ENCODE measurements at places on chromosomes 3 and 15.

- DNase-seq, result no peak
These were observed 355.6 kb downstream of the CNTN6 start for GRCh38 chr3:1448443-1448842.

GRCh38 chr3:166304584-166304983, 467.4 kb upstream of the BCHE start:
- no peak for DNase-seq

DNA sequence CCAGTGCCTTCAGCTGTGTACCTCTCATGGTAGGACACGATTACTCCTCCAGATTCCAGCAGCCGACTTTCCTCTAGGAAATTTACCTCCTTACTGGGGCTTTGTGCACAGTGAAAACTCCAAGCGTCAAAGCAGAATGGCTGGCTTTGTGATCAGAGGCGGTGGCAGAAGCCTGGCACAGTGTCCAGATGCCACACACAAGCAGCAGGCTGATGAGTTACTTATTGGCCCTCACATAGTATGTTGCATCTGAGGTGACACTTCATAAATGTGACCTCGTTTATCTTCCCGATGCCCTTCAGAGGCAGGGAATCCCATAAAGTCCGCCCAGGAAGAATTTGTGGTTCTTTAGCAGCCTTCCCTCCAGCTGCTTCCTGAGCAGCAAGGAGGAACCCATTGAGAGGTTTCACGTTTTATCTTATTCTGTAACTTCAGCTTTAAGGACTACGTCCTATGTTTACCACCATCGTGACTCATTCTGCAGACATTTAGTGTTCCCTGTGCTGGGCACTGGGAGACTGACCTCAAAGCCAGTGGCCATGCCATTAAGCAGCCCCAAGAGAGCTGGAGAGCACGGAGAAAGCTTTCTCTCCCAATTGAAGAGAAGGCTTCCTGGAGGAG, 107.1 kb upstream of the C15orf61 start:
- DNase-seq, result no peak

- DNase-seq, result no peak
These were observed 212.8 kb downstream of the EPHA3 start for GRCh38 chr3:89320186-89320585.

GRCh38 chr3:31373681-31374080, 159.0 kb upstream of the STT3B start:
- DNase-seq, result no peak

- DNase-seq, result no peak
These were observed 171.1 kb downstream of the ZBBX start for GRCh38 chr3:167209011-167209410.

DNA sequence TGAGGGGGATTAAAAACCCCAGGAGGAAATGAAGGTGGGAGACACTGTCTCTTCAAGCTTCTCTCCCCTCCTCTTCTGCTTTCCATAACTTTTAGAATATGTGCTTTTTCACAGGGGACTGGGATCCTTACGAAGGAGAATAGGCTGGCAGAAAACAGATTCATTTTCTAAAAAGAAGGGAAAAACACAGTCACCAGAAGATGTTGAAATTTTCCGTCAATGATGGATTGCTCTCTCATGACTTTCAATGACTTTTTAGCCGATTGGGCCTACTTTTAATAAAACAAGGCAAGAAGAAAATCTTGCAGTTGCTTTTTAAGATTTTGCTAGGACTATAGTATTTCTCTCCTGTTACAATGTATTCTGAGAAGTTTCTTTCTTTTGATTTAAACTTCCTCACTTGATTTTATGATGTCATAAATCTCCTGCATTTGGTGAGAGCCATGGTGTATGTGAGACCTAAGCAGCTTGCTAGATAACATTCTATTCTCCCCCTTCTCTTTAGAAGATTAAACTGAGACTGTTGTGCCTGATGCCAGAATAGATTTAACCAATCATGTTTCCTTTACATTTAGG, 241.2 kb downstream of the FEZF2 start:
- no peak for DNase-seq

GRCh38 chr15:70084461-70084860, 13.3 kb downstream of the TLE3 start:
- DNase-seq, result no peak

GRCh38 chr3:130658678-130659077, 88.0 kb downstream of the PIK3R4 start:
- DNase-seq, result no peak

DNA sequence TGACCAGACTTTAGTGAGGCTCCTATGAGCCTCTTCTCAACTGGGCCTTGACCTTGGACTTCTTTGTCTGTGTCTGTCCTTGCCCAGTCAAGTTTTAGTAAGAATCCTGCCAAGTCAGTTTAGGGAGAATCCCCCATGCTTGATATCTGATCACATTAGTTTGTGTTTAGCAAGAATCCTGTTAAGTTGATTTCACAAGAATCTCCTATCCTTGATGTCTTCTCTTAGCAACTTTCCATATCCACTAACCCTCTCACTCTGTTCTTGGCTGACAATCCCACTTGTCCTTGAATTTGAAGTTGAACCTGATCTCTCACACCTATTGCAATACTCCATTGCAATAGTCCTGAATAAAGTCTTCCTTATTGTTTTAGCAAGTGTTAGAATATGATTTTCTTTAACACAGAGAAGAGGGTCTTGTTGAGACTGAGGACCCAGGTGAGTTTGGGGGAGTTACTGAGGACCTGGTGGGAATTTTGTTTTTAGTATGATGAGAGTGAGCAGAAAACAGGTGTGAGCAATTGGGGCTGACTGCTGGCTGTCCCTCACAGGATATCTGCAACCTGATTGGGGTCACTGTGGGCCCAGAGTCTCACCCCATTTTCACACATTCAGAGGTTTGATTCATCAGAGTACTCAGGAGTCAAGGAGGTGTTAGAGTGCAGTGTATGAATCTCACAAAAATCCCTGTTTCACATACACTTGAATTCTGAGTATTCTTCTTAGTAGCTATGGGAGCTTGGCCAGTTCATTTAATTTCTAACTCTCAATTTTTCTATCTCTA, 39.9 kb upstream of the TNFAIP8L3 start:
- DNase-seq, result no peak

DNA sequence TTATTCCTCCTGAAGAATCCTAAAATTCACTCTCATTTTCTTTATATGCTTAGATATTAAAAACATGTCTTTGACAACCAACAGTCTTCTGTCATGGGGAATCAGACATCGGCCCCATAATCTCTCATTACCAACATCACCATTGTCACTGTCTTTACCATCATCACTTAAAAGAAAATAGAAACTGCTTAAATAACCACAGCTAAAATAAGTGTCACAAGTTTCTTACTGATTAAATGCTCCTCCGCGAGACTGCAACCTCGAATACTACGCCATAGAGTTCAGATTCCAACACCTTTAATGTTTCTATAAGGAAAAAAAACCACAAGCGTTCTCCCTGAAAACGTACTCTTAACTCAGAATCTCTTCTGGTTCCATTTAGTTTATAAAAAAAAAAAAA, 977.5 kb upstream of the CFAP20DC start:
- DNase-seq, result no peak

DNA sequence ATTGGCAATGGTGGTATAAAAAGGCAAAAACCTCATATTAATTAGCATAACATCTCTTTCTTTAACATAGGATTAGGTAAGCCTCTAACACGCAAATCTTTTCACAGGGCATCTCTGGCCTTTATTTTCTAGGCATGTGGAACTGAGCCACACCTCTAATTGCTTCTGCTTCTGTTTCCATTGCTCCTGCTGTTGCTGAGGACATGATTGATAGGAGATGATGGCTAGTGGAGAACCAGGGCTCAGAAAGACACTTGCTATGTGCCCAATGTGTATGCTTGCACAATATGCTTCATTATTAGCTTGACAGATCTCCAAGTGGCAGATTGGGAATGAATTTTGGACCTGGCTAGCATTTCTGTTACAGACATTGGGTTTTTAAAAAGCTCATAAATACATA, 114.5 kb downstream of the EPHA3 start:
- DNase-seq, result no peak

Measured in nephron progenitor cell (in vitro differentiated cells).